ENCODE measurements at places on chromosomes 16 and 17. TPM values are rescaled to one million over a fixed set of nuclear protein-coding genes. Genes with fewer than 3 reads are reported as not detected.

- no peaks in the 10 kb centered on the region for H3K36me3 ChIP-seq
- H3K27ac ChIP-seq, result no peak overlapping the region
- DNase-seq, result no peak
- H3K4me3 ChIP-seq, result no peak overlapping the region
- H3K27me3 ChIP-seq, result no peaks in the 10 kb centered on the region
These were observed 51.1 kb downstream of the USP43 start for GRCh38 chr17:9696279-9697044.

DNA sequence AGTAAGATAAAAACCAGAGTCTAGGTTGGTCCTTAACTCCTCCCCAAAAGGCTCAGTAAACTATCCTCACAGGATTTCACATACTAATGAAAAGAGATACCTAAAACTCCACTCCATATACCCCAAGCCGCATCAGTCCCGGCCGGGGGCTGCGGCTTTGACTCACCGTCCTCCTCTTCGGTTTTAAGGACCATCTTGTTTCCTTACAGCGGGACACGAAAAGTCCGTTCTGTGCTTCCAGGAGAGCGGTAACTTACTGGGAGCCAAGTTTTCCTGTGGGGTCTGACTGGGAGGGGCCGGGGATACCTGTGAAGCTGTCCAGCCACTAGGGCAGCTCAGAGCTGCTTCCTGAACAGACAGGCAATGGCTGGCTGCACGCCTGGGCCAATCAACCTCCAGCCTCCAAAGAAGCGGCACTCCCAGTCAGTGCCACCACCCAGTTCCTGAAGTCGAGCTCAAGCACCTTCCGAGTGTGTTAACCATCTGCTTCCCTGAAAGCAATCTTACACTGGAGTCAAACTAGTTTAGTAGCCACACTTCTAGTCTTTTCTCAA, 45.5 kb downstream of the CYTH1 start:
- DNase-seq, result no peak
- H3K4me3 ChIP-seq, result peak overlapping the region; percentile 68
- H3K27ac ChIP-seq, result peak overlapping the region; percentile 40
- no peaks in the 10 kb centered on the region for H3K27me3 ChIP-seq
- H3K36me3 ChIP-seq, result no peaks in the 10 kb centered on the region

DNA sequence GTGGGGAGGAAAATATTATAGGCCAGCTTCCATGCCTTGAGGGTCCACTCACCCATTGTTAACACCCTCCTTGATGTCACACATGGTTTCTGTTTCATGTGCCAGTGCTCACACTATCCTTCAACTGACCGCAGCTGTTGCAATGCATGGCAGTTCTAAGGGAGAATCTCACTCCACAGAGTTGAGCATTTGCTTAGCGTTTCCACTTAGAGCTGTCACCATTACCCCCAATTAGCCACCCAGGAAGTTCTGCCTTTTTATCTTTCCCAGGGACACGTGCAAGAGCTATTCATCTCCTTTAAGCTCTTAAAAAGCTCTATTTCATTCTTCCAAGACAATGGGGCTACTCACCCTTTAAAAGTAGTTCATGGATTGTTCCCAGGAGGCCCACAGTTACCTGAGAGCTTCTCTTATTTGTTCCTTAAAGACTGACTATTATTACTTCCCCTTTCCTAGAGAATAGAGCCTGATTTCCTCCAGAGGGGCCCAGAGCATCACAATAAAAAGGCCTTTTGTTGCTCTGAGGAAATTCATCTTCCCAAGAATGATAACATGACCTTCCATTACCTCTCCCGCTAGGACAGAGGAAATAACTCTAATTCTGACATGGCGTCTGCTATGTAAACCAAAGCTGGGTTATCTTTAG, 126.8 kb downstream of the CACNG3 start:
- DNase-seq, result no peak
- H3K27ac ChIP-seq, result no peak overlapping the region
- no peaks in the 10 kb centered on the region for H3K27me3 ChIP-seq
- H3K4me3 ChIP-seq, result no peak overlapping the region

Gene ENPP7
- not detected for total RNA-seq

DNA sequence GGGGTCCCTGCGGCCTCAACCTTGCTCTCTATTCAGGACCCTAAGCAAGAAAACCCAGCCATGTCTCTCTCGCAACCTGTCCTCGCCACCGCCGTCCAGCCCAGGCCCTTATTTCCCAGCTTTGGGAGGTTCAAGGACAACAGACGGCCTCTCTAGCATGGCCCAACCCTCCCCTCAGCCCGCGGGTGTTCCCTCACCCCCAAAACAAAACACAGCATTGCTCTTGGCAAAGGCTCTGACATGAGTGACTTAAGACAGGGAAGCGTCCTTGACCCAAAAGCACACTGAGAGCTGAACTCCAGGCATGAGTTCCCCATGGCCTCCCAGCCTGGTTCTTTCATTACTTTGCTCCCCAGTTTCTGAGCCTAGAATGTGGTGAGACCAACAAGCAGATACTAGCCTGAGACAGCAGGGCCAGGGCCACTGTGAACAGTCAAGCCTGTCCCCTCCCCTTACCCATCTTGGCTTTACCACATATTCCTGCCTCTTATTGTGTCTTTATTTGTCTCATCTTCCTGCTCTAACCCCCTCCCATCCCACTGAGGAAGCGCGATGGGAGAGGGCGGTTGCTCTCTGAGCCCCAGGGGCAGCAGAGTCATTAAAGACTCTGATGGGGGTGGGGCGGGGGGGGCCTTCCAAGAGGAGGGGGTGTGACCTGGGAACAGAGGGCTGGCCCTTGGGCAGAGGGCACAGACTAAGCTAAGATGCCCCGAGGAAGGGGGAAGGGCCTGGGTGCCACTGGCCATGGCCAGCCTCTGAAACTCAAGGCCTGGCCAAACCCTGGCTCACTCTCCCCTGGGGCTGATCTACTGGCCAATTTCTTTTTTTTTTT, 11.8 kb downstream of the SREBF1 start:
- peaks cover 50% of the 10 kb centered on the region for H3K4me1 ChIP-seq

Gene SLC47A1
- total RNA-seq, result 17.0 TPM
